ENCODE measurements at places on chromosomes 12 and 14.
A peak's percentile ranks its signal among the peaks of the same experiment; 100 is the strongest.

GRCh38 chr14:91996948-91997371, 42.9 kb downstream of the TRIP11 start:
- DNase-seq: peak; percentile 72

- DNase-seq: no peak
These were observed 11.1 kb downstream of the EXOC3L4 start for GRCh38 chr14:103105580-103106150.

GRCh38 chr12:104177663-104178501, 37.7 kb upstream of the TXNRD1 start:
- peak; percentile 97 for DNase-seq

DNA sequence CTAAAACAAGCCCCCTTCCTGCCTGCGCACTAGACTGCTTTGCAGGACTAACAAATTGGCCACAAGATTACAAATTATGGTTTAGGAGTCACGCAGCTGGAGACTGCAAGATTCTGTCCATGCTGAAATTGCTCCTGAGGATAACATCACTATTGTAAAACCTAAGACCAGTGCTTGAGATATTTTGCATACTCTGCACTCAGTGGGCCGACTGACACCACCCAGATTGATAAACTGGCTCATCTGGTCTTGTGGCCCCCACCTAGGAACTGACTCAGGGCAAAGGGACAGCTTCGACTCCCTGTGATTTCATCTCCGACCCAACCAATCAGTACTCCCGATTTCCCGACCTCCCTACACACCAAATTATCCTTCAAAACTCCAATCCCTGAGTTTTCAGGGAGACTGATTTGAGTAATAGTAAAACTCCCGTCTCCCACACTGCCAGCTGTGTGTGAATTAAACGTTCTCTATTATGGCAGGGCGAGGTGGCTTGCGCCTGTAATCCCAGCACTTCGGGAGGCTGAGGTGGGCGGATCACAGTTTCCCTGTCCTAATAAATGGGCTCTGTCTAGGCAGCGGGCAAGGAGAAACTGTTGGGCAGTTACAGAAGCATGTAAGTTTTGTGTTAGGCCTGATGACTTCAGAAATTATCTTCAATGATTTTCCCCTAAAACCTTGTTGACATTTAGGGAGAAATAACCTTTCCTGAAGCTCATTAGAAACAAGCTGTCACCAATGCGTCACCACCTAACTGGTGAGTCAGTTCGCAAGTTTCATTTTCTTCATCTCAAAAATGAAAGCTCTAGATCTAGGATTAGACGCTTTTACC, 5.3 kb upstream of the UBC start:
- DNase-seq: peak; percentile 38

DNA sequence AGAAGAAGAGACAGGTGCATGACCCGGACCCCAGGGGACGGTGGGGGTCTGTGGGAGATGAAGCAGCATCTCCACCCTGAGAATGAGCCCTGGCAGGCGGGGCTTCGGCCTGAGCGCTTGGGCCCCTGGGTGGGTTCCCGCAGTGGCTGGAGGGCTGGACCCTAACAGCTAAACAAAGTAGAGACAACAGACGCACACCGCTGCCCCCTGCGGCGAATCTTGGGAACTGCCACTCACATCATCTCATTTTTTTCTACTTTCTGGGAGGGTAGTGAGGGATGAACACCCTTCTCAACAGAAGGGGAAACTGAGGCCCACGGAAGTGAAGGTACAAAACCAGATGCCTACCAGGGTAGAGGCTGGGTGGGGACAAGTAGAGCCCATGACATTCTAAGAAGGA, 104.7 kb downstream of the RFLNA start:
- no peak for DNase-seq

- DNase-seq: no peak
These were observed 617 bp upstream of the MGP start for GRCh38 chr12:14886271-14886670.

- no peak for DNase-seq
These were observed 51.8 kb downstream of the SCAF11 start for GRCh38 chr12:45938566-45938965.

DNA sequence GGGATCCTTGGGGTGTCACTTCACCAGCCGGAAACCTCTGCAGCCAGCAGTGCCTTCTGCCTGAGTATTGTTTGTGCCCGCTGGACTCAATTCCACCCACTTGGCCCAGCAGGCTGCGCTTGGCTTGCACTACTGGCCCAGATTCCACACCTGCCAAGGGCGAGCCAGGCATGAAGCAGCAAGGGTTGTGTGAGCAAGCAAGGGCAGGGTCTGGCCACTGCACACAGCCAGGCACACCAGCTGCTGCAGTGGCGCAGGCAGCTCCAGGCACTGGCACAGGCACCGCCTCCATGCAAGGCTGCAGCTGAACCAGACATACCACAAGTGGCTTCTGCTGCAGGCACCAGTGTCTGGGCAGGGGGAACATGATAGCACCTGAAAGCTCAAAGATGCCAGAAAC, 99.5 kb downstream of the NUAK1 start:
- no peak for DNase-seq

DNA sequence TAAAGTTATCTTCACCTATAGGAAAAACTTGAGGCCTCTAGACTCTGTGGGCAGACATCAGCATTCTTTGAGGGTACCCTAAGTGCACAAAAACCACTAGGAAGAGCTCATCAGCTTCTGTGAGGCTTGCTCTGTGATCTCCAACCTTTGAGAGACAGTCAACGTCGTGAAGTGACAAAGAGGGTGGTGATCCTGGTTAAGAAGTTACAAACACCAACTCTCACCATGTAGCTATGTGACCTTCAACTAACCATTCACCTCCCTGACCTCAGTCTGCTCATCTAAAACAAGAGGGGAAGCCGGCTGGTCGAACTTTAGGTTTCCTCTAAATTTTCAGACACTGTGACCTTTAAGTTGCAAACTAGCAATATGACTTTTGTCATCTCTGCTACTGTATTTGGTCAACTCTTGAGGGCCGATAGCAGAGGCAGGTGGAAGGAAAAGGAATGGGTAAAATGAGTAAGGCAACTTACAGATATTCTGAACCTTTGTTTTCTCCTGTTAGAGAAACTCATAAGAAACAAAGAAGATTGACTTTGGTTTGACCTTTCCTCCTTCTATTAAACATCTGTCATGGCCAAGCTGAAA, 103.2 kb upstream of the PARP11 start:
- no peak for DNase-seq

GRCh38 chr12:56129206-56129941, 1.3 kb downstream of the ESYT1 start:
- peak; percentile 36 for DNase-seq

- no peak for DNase-seq
These were observed 1.8 kb upstream of the TM9SF1 start for GRCh38 chr14:24197056-24197450.

DNA sequence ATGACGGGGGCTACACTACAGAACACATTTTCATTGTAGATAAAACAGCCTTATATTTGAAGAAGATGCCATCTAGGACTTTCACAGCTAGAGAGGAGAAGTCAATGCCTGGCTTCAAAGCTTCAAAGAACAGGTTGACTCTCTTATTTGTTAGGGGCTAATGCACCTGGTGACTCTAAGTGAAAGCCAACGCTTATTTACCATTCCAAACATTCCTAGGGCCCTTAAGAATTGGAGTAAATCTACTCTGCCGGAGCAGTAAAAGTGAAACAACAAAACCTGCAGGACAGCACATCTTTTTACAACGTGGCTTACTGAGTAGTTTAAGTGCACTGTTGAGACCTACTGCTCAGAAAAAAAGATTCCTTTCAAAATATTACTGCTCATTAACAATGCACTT, 487.2 kb upstream of the SOX5 start:
- no peak for DNase-seq

DNA sequence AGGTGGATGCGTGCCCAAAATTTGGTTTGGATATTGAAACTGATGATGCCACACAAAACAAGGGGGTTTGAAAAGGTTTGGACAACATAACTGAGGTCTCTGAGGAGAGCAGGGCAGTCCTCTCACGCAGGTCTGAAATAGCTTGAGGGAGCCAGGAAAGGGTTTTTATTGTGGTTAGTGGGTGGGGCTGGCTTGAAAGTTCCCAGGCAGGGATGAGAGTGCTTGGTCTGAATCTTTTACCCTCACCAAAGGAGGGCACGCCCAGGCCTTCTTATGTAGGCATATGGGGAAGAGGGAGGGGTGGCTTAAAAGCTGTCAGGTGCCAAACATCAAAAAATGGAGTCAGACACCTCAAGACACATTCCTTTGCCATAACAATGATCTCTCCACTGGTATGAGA, 493.1 kb upstream of the CCDC196 start:
- DNase-seq: no peak

DNA sequence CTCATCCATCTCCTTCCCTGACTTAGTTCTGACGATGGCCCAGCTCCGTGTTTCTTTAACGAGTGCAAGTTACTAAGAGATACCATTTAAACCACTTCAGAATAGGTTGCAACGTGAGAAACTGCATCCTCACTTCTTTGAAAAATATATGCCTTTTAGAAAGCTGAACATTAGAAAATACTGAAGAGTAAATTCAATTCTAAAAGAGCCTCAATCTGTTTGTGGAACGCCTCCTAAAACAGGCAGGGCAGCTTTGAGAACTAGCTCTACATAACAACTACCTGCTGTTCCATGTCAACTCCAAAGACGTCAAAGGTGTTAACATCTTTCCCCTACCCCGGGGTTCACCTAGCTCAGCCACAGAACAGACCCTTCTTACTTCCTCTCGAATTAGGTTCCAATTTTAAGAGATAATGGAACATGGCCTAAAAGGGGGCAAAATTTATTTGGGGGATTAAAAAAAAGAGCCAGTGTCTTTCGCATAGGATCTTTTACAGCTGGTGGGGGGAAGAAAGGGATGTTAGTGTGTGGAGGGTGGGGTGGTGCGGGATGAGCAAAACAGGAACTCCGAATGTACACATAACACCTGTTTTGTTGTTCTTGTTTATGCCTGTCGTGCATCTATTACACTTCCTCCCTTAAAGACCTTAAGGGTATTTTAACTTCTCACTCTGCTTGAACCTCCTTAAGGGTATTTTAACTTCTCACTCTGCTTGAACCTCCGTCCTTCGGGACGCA, 3.3 kb downstream of the BHLHE41 start:
- DNase-seq: no peak

GRCh38 chr14:67764496-67764895, 51.9 kb downstream of the ZFYVE26 start:
- no peak for DNase-seq

DNA sequence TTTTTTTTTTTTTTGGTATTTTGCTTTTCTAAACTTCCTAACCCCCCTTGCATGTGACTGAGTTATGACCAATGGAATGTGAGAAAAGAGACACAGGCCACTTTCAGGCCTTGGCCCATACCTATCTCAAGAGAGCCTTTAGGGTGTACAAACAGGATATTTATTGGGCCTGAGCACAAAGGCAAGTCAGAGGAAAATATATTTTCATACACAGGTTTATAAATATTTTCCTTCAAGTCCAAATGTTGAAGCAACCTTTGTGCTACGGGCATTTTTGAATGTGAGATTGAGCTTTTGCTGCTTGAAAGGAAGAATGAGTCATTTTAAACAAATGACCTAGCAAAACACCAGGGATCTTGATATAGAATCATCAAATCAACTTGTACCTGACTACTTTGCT, 228.6 kb upstream of the E2F7 start:
- DNase-seq: peak; percentile 60

DNA sequence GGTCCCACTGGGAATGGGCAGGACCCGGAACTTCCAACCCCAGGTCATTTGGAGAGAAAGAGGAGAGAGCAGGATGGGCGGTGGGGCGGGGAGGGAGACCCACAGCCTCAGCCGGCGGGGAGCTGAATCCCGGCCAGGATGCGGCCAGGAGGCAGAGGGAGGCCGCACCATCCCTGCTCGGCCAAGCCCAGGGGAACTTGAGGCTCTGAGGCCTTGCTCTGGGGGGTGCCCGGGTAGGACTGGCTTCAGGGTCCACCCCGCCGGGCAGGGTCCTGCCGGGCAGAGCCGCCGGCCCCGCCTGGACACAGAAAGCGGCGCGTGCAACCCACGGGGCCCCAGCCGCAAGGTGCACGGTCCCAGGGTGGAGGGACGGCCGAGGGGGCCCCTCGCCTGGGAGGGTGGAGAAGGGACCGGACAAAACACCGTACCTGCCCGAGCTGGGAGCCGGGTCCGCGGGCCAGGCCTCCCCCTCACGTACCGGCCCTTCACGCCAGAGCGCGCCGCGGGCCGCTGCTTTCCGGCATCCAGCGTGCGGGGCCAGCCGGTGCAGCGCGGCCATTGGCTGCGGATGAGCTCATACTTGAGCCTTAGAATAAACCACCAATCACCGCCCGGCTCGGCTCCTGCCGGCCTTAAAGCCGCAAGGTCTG, at the start of gene RPS6KL1:
TSS of gene RPS6KL1 (minus strand) at position 509 of the 650 bp plus-strand sequence. CDS start 1,719 bp downstream, outside the sequence.
- peak; percentile 68 for DNase-seq

DNA sequence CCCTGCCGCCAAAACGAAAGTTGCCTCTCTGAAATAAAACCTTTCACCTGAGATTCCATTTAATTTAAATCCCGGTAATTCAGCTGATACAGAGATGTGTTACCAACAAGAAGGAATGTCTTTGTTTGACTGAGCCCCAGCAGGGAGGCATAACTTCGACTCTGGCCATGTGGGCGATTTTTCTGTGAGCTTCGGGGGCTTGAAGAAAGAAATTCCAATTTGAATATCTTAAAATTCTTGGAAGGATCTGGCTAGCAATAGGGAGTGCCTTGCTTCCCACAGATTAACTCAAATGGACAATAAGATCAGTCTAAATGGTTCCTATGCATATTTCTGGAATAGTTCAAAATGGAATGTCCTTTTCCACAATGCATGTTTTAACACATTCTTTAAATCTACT, 252.5 kb upstream of the TMPO start:
- DNase-seq: no peak

DNA sequence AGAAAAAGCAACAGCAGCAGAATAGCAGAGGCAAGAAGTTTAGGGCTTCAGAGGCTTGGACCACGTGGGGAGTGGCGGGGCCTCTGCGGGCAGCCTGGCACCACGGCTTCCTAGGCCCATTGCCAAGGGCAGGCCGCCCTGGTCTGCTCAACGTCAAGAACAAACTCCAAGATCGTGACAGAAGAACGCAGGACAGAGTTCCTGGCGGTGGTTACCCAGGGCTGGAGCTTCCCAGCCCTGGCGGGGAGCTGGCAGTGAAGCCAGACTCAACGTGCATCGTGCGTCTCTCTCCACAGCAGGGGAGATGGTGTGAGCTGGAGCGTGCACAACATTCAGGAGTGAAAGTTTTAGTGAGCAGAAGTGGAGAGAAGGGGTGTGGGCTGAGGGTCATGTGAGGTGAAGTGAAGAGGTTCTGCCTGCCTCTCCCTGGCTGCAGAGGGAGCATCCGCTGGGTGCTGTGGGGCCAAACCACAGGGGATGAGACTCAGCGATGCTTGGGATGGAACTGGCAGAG, 13.9 kb upstream of the CACNA2D4 start:
- no peak for DNase-seq

DNA sequence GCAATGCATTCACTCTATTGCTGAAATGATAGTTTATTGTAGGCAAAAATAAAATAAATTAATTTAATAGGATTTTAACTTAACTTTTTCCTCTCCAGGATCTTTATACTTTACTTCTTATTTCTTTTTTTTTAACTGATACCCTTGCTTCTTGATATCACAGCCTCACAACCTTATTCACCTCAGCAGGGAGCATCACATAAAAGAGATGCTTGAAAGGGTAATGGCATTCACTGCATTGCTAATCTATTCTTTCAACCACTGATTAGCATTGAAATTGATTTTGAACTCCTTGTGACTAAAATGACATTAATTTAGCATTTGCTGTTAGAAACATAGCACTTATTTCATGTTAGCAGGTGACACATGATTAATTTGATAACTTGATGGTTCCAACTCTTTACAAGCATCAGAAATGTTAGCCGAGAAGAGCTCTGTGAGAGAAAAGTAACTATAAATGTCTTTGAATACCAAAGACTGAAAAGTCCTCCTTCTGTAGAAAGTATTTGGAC, 689.5 kb upstream of the MGAT4C start:
- no peak for DNase-seq

GRCh38 chr14:91298576-91298975, 54.1 kb upstream of the GPR68 start:
- DNase-seq: no peak

Data from IMR-90 (cell line).